ENCODE measurements at places on chromosomes 2 and 18.

DNA sequence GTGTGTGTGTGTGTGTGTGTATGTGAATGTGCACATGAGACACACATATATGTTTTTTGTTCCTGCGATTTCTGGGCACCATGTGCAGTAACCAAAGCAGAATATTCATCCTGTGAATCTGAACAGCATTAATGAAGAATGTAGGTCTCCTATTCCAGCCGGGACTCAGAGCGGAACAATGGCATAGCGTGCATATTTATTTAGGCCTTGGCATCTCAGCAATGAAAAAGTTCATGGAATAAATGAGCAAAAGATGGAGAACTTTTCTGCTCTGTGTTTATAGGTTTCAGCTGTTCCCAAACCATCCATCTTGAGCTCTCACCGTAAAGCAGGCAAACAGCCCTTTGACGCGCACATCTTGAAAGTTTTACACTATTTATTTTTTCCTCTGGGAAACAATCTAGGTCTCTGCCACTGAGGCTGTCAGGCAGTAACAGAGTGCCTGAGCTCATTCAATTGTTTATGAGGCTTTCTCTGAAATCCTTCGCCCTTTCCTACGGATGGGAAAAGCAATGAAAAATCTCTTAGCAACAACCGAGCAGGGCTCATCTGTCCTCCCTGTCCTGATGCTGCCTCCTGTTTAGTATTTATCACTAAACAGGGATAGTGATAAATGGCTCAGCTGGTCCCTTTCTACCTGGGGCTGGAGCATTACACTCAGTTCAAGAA is 146.2 kb upstream of the MSH6 start:
- no peak for DNase-seq

GRCh38 chr2:174716785-174717184 is 47.5 kb downstream of the CHRNA1 start:
- no peak for DNase-seq

DNA sequence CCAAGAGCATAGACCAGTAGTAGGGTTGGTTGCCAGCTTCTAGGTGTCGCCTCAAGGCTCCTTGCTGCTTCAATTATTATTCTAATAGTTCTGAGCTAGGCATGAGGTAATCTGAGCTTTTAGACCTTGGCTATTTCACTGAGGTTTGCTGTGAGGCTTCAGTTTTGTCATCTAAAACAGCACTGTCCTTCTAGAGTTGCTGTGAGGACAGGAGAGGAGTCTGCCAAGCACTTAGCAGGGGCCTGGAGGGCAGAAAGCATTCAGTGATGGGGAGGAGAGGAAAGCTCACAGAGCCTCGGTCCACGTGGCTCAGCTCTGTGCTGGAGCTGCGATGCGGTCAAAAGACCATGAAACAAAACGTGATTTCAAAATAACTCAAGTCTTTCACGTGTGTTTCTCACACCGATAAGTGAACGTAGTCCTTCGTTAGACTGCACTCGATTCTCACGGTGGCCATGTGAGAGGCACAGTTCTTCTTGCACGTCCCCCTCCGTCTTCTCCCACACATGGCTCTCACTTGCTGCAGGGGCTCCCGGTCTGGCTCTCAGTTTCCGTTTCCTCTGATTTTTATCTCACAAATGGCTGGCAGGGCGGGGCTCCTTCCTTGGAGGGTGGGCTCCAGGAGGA is 113.7 kb downstream of the B3GNT2 start:
- peak; percentile 18 for DNase-seq

- no peak for DNase-seq
Measured at GRCh38 chr2:28096421-28096820, 205.9 kb downstream of the BABAM2 start.

DNA sequence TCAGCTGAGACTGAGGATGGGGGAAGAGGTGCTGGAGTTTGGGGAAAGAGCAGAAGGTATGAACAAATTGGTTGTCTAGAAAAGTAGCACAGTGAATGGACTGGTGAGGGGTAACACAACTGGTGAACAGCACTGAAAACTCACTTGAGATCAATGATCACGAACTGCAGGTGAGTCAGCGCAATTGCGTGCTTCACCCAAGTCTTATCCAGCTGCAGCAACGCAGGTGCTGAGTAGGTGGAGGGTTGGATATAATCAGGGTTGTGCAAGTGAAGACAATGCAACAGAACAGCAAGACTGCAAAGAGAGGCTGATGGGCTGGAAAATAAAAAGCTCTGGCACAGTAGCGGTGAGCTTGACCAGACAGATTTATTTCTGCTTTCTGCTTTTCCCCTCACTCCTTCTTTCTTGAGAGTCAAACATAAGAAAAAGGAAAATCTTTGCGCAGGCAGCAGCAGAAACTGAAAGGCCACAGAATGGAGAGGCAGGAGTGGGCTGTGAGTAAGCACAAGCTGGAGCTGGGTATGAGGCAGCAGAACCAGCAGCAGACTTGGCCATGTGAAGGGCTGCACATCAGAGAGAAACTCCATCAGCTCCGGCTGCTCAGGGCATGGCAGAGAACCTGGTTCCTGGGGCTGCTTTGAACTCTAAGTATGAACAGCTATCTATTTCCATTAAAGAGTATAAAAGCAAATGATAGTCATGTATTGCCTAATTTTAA is 99.4 kb upstream of the ARL5A start:
- DNase-seq: no peak
